ELR (cell line): ENCODE measurements at places on chromosomes 6 and 20.

GRCh38 chr20:40506537-40506939 lies 182.5 kb downstream of the MAFB start:
- DNase-seq, result peak; percentile 94

DNA sequence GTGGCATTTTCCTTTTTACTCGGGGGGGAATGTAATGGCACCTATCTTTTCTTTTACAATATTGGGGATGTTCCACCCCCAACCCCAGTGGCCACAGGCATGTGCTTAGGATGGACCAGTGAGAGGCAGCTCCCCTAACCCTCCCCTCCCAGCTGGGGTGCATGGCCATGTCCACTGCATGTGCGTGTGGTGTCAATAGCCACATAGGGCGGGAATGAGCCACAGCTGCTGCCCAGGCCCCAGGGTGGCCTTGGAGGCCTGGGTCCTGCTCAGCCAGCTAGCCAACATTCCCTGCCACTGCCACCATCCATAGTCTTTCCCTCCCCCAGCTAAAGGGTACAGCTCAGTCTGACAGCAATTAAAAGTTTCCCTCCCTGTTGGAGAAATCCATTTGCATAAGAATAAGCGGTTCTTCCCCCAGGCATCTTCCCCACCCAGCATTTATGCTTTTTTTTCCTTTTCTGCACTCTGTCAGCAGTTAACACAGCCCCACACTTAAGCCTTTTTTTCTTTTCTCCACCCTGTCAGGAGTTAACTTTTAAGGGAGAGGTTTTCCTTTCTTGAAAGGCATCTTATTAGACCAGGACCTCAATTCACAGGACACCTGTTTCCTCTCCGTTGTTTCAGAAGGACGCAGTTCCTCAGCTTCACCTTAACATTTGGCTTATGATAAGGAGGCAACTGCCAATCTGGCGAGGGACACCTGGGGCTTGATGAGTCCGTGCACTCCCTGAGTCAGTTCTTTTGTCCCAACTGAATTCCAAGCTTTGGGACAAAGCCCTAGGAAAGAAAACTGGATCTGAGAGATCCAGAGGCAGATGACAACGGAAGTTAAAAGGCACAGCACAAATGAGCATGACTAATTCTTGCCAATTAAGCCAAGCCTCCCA lies 121.4 kb downstream of the TPBG start:
- DNase-seq, result no peak

- no peak for DNase-seq
These were observed 8.6 kb downstream of the GABRR1 start for GRCh38 chr6:89208551-89208950.

- DNase-seq, result peak; percentile 19
These were observed 18.6 kb downstream of the KCNK17 start for GRCh38 chr6:39295611-39296011.

DNA sequence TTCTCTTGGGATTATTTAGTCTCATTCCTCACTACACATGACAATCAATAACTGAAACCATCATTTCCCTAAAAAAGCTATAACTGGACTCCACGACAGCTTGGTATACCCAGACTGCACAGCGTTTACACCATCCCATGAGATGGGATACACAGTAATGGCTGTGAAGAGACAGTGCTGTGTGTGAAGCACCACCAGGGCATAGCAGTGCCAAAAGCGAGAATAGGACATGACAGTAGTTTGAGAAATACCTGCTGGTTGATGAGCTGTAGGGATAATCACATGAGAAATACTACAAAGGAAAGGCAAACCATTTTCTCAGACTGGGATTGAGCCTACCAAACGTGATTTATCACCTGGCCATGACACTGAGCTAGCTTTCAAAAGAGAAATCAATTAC lies 22.4 kb upstream of the LYRM2 start:
- DNase-seq, result no peak

DNA sequence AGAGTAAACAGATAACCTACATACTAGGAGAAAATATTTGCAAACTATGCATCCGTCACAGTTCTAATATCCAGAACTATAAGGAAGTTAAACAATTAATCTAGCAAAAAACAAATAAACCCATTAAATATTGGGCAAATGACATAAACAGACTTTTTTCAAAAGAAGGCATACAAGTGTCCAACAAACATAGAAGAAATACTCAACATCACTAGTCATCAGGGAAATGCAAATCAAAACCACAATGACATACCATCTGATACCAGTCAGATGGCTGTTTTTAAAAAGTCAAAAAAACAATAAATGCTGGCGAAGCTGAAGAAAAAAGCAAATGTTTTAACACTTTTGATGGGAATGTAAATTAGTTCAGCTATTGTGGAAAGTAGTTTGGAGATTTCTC lies 1117.7 kb upstream of the MAP3K7 start:
- peak; percentile 30 for DNase-seq

DNA sequence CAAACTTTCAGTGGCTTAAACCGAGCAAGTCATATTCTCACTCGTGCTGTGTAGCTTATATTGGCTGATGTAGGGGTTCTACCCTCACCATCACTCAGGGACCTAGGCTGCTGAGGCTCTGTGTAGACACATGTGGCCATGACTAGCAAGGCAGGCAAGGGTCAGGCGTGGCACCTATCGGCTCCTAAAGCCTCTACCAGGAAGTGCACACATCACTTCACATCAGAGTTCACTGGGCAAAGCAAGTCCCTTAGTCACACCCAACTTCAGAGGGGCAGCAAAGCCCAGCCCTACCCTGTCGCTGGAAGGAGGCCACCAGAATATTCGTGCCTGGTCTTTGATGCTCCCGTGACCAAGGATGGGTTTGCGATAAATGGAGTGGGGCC lies 42.9 kb downstream of the PPP1R14C start:
- DNase-seq, result no peak

- DNase-seq, result no peak
These were observed 136.3 kb downstream of the CD109 start for GRCh38 chr6:73832313-73832712.
